Activated T-helper 17 cell treated with anti-CD3 and anti-CD28 coated beads, Interleukin-2, amount 50 U/mL, for 72 hours (primary cell): ENCODE measurements at places on chromosomes 7 and 10. TPM values are rescaled to one million over a fixed set of nuclear protein-coding genes. Genes with fewer than 3 reads are reported as not detected.

MOGAT3 gene
- total RNA-seq, result not detected

GRCh38 chr10:89351780-89352597 is 24.2 kb downstream of the IFIT3 start:
- peak; percentile 18 for ATAC-seq

H2BK1 gene
- total RNA-seq, result not detected

- ATAC-seq, result no peak
These were observed 30.1 kb upstream of the CCL24 start for GRCh38 chr7:75843613-75844116.

GRCh38 chr10:59271160-59271559 is 91.2 kb downstream of the FAM13C start:
- ATAC-seq, result no peak

DNA sequence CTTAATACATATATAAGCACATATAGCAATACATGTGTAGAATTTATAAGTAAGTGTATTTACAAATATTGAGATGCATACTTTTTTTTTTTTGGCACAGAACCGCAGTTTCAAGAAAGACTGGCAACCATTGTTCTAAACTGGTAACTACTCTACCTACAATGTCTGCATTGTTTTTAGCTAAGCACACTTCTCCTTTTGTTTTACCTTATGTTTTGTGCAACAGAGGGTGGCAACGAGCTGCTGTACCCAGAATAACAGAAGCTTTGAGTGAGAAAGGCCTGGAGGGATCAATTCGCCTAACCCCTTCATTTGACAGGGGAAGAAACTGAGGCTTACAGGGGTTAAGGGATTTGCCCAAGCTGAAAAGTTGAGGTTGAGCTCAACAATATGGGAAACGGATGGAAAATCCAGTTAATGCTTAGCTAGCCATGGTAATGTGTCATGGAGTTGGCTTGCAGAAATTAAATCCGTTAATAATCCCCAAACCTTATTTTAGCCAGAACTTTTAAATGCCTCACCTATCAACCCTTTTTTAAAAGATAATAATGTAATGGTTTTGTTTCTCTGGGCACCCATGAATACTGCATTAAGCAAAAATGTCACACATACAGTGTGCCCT is 25.5 kb downstream of the FZD1 start:
- ATAC-seq, result no peak

NOBOX gene
- not detected for total RNA-seq

STAG3 gene
- 22.1 TPM for total RNA-seq

- no peak for ATAC-seq
These were observed 204.0 kb downstream of the MAD1L1 start for GRCh38 chr7:2028733-2029132.

DNA sequence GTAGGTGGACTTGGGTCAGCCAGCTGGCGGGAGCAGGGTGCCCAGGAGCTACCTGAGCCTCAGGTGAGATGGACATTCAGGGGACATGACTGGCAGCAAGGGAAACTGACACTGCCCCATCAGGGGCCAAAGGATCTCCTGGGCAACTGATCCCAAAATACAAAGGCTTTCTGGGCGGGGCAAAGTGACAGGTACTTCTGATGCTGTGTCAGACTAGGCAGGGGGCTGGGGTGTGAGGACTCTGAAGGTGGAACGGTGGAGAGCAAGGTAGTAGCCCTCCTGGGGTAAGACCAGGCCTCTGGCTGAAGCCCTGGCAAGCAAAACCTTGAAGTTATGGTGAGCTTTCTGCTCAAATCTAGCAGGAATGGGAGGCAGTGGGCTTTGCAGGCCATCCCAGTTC is 4.4 kb downstream of the OPN4 start:
- no peak for ATAC-seq

MMD2 gene
- not detected for total RNA-seq

- ATAC-seq, result no peak
These were observed 1127.3 kb upstream of the AUTS2 start for GRCh38 chr7:68470836-68471435.

- ATAC-seq, result no peak
These were observed 98.9 kb downstream of the HERPUD2 start for GRCh38 chr7:35596061-35596460.

TNPO3 gene
- total RNA-seq, result 62.6 TPM

DNA sequence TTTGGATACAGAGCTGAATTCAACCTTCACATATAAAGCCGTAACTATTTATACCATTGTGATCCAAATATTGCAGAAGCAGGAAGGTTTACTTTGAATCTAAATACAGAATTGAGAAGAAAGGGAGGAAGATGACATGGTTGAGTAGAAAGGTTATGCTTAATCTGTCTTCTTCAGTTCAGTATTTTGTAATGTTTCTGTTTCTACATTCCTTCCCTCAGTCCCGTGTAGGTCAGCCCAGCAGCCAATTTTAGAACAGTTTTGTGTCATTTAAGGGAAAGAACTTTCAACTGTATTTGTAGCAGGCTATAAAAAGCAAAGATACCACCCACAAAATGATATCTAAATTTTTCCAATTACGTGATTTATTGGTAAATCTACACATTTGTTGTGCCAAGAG is 97.4 kb downstream of the CPED1 start:
- ATAC-seq, result no peak

GRCh38 chr10:22945934-22946673 is 18.3 kb downstream of the ARMC3 start:
- ATAC-seq, result peak; percentile 58

- ATAC-seq, result no peak
These were observed 313.3 kb downstream of the TYW1 start for GRCh38 chr7:67309764-67310549.

POU6F2 gene
- 0.22 TPM for total RNA-seq

TMEM26 gene
- not detected for total RNA-seq

SPDYE16 gene
- total RNA-seq, result 0.45 TPM

GRCh38 chr10:117823980-117824379 is 222.8 kb downstream of the RAB11FIP2 start:
- no peak for ATAC-seq

- peak; percentile 95 for ATAC-seq
These were observed 816 bp upstream of the LRRC4 start for GRCh38 chr7:128031901-128032604.

DNA sequence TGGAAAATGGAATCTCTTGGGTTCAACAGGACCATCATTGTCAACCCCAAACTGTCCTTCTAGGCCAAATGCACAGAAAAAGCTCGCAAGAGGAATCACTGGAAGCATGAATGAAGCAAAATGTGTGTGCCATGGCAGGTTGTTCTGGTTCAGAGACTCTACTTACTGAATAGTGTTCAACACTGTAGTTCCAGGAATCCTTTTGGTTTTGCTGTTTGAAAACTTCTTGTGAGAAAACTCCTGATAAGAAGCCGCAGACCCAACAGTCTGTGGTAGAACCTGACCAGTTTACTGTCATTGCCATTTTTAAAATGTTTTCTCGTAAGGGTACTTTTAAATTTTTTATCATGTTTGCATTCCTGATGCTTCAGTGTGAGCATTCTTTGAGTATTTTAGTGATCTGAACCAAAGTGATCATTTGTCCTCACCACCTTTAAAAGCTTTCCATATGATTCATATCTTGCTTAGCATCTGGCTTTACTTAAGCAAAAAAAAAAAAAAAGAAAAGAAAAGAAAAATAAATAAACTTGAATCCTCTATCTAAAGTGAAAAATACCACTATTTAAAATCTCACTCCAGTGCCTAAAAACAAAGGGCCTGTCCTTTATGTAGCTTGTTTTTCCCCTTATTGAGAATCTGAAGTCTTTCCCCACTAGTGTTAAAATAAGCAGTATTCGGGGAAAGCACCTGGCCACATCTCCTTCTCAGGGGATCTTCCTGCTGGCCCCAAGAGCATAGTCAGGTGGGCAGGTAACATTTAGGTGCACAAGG is 92.4 kb downstream of the WNT2 start:
- ATAC-seq, result no peak

AKR1C8 gene
- total RNA-seq, result 1.1 TPM
